ENCODE measurements at places on chromosomes 2 and 18.

GRCh38 chr18:23352042-23352441 is 101.0 kb upstream of the RIOK3 start:
- no peak for DNase-seq

DNA sequence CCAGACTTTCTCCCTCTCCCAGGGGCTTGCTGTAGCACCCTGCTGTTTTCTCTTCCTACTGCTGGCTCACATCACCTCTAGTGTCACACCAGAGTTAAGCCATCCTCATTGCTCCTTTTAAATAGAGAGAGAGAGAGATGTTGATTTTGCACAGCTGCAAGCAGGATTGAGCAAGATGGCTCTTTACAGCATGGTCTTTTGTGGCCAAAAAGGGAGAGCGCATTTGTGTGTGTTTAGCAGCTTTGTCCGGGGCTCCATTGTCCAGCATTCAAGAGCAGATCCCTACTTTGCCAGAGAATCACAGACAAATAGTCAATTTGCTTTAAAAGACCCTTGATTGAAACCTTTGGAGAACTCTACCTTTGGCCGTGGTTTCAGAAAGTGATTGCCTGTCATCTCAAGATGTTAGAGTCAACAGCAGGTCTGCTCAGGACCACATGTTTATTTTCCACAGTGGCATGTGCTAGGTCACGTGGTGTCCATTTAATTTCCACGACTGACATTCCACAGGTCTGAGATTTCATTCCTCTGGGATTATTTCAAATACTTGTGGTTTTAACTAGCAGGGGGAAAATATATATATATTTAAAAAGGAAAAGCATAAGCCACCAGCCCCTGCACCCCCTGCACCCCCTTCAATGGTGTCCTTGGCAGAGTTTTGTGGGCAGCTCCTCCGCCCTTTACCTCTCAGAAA is 359.9 kb upstream of the SLC14A2 start:
- no peak for DNase-seq

- no peak for DNase-seq
These were observed 3.9 kb upstream of the C2orf69 start for GRCh38 chr2:199907008-199907714.

DNA sequence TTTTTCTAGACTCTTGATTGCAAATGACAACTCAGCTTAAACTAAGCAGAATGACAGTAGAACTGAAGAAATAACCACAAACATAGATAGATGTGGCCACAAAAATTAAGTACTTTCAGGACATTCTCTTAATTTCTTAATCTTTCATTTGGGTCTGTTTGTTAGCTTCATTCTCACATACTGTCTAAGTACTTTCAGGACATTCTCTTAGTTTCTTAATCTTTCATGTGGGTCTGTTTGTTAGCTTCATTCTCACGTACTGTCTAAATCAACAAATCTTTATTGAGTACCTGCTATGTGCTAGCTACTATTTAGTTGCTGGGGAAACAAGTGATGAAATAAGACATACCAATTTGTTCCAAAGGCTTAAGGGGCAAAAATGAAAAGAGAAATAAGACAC is 35.1 kb downstream of the FAM117B start:
- no peak for DNase-seq

GRCh38 chr2:38666556-38666910 is 619 bp downstream of the GALM start:
- DNase-seq: no peak

DNA sequence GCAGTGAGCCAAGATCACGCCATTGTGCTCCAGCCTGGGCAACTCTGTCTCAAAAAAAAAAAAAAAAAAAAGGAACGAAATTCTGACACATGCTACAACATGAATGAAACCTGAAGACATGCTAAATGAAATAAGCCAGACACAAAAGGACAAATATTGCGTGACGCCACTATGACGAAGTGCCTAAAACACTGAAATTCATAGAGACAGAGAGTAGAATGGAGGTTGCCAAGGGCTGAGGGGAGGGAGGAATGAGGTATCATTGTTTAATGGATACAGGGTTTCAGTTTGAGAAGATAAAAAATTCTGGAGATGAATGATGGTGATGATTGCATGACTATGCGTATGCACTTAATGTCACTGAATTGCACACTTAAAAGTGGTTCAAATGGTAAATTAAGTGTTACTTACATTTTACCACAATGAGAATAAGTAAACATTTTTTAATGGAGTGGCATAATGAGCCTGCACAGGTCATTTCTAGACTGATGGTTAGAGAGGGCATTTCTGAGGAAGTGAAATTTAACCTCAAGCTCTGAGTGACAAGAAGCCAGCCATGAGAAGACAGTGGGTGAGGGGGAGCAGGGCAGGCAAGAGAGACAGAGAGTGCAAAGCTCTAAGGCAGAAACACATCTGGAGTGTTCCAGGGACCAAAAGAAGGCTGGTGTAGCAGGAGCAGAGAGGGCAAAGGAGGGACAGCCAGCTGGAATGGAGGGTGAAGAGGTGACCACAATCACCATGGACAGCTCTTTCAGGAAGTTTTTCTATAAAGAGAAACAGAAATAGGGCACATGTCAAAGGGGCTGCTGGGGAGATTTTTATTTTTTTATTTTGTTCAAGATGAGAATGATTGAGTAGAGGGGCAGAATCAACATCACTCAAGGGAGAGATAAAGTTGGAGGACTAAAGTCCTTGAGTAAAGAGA is 20.6 kb upstream of the EXOC6B start:
- no peak for DNase-seq

- DNase-seq: no peak
These were observed 475.5 kb downstream of the SOX11 start for GRCh38 chr2:6167592-6168138.

GRCh38 chr2:88471083-88471942 is 18.8 kb upstream of the FOXI3 start:
- DNase-seq: no peak

DNA sequence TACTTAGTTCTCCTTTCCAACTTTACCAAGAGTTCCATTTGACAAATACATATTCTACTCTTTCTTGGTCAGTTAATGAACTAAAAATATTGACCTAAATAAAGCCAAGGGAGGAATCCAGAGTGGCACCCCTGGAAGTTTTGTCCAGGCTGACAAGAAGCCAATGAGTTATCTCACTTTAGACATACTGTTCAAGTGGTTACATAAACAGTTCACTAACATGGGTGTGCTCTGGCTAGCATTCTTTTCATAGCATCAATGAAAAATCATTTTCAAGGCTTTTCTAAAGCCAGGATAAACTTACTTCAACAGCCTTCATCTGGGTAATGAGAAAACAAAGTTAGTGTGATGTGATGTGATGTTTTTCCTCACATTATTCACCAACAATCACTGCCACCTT is 649.4 kb downstream of the TDRD15 start:
- DNase-seq: no peak

- DNase-seq: no peak
These were observed 97.9 kb upstream of the ATP8B1 start for GRCh38 chr18:57900906-57901435.

DNA sequence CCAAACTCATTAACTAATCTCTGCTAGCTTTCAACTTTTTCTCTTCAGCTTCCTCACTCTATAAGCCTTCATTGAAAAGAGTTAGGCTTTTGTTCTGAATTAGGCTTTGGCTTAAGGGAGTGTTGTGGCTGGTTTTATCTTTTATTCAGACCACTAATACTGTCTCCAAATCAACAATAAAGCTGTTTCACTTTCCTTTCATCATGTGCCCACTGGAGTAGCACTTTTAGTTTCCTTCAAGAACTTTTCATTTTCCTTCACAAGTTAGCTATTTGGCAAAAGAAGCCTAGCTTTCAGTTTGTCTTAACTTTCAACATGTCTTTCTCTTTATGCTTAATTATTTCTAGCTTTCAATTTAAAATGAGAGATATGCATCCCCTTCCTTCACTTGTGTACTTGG is 271.7 kb upstream of the FSIP2 start:
- no peak for DNase-seq

- no peak for DNase-seq
These were observed 52.8 kb downstream of the EIF5B start for GRCh38 chr2:99389946-99390345.

DNA sequence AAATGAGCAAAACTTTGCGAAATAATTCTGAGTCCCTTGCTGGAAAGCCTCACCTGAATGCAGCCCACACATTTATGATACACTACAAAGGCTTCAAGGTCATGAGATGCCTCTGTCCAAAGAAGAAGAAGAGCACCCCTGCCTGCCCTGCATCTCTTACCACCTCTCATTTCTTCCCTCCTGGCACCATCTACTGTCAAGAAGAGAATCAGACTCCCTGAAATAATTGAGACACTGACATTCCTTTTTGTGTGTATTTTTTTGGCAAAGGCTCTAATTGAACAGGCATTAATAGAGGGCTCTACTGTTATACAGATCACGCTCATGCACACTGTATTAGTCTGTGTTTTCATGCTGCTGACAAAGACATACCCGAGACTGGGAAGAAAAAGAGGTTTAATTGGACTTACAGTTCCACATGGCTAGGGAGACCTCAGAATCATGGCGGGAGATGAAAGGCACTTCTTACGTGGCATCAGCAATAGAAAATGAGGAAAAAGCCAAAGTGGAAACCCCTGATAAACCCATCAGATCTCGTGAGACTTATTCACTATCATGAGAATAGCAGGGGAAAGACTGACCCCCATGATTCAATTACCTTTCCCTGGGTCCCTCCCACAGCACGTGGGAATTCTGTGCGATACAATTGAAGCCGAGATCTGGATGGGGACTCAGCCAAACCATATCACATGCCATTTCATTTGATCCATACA is 176.3 kb downstream of the ALPK2 start:
- DNase-seq: no peak

GRCh38 chr2:205769879-205770278 is 87.6 kb downstream of the NRP2 start:
- DNase-seq: no peak

DNA sequence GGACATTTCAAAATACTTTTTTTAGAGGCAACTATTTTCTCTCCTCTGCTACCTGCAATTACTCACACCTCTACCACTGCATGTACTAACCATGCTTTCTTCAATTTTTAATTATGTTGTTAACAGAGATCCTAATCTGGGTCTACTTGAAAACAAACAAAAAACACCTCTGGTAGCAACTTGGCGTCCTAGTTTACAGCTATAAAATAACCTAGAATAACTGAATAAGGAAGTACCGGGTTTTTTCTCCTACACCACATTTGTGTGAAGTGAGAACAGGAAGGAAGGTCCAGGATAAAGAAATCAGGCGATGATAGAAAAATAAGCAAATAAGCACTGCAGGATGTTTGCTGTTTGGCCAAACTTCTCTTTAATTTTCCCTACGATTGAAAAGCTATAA is 633.5 kb downstream of the LRP1B start:
- DNase-seq: no peak

- DNase-seq: no peak
These were observed 174.4 kb downstream of the ALPK2 start for GRCh38 chr18:58454406-58455061.

DNA sequence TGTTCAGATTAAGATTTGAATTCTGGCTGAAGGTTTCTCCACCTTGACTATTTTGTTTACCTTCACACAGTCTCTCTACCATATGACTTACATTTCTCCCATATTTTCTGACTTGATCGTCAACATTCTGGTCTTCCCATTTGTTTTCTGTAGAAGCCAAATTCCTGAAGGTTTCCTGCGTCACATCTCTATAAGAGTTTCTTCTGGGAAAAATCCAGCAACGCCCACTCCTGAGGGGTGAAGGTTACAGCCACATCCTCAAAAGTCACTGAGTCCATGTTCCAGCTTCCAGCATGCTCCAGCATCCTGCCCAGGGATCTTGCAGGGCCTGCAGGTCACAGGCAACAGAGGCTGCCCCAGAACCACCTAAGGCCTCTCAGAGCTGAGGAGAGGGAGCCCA is 47.5 kb downstream of the NBEAL1 start:
- DNase-seq: no peak

GRCh38 chr2:56184500-56185011 is 766 bp downstream of the CCDC85A start:
- no peak for DNase-seq

GRCh38 chr2:10497797-10498251 is 49.7 kb upstream of the ODC1 start:
- DNase-seq: no peak

DNA sequence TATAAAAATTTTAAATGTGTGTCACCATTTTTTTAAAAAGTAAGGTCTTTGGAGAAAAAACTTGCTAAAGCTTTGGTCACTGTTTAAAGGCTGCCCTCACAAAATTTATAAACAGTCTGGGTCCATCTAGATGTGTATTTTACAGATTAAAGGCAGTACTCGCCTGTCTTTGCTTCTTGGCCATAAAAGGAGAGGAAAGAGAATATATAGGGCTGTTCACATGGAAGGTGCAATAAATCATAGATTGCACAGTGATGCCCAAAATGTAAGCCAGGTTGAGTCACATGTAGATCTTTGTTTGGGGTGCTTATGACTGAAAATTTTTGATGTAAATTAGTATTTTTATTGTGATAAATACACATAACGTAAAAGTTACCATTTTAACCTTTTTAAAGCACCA is 55.6 kb downstream of the MTCL1 start:
- no peak for DNase-seq
